ENCODE measurements at places on chromosomes 5 and 9.
A peak's percentile ranks its signal among the peaks of the same experiment; 100 is the strongest.

GRCh38 chr5:88203981-88204750 is 64.5 kb downstream of the TMEM161B start:
- peak overlapping the region; percentile 50 for H3K27ac ChIP-seq
- H3K4me1 ChIP-seq, result peaks cover 3% of the 10 kb centered on the region
- no peaks in the 10 kb centered on the region for H3K36me3 ChIP-seq
- H3K4me3 ChIP-seq, result no peak overlapping the region
- peak; percentile 47 for DNase-seq
- H3K27me3 ChIP-seq, result no peaks in the 10 kb centered on the region

DNA sequence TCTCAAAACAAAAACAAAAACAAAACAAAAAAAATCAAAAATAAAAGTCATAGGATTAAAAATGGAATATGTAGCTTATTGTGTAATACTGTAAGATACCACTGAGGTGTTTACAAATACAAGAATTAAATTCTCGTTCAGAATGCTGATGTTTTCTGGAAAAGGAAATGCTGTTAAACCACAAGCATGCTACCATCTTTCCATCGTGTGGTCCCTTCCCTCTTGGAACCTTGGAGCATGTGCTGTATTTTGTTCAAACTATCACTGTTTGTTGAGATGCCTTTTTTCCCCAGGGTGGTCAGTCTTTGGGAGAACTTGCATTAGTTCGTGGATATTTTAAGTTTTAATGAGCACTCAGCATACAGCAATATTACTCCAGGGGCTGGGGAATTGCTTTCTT is 39.7 kb downstream of the SUB1 start:
- peaks cover 4% of the 10 kb centered on the region for H3K4me1 ChIP-seq
- H3K27me3 ChIP-seq, result no peaks in the 10 kb centered on the region
- H3K27ac ChIP-seq, result no peak overlapping the region
- no peak overlapping the region for H3K4me3 ChIP-seq

- no peak overlapping the region for H3K4me3 ChIP-seq
- no peak for DNase-seq
- no peaks in the 10 kb centered on the region for H3K4me1 ChIP-seq
- no peak overlapping the region for H3K27ac ChIP-seq
- no peaks in the 10 kb centered on the region for H3K27me3 ChIP-seq
- no peaks in the 10 kb centered on the region for H3K36me3 ChIP-seq
Measured at GRCh38 chr9:73237140-73237539, 85.5 kb downstream of the ANXA1 start.

GRCh38 chr9:104361207-104361606 is 142.9 kb upstream of the OR13F1 start:
- no peak for DNase-seq
- H3K27ac ChIP-seq, result no peak overlapping the region
- H3K4me1 ChIP-seq, result no peaks in the 10 kb centered on the region
- H3K36me3 ChIP-seq, result no peaks in the 10 kb centered on the region
- no peaks in the 10 kb centered on the region for H3K27me3 ChIP-seq

GRCh38 chr5:63049935-63050334 is 471.3 kb downstream of the LRRC70 start:
- no peak overlapping the region for H3K27ac ChIP-seq
- H3K36me3 ChIP-seq, result no peaks in the 10 kb centered on the region
- H3K4me1 ChIP-seq, result no peaks in the 10 kb centered on the region
- H3K4me3 ChIP-seq, result no peak overlapping the region
- DNase-seq, result no peak

GRCh38 chr5:123294544-123294943 is 128.7 kb downstream of the CEP120 start:
- no peak overlapping the region for H3K4me3 ChIP-seq
- no peaks in the 10 kb centered on the region for H3K36me3 ChIP-seq
- no peaks in the 10 kb centered on the region for H3K27me3 ChIP-seq
- H3K27ac ChIP-seq, result no peak overlapping the region

GRCh38 chr9:110655754-110656641 is 12.6 kb upstream of the MUSK start:
- no peak overlapping the region for H3K27ac ChIP-seq
- no peaks in the 10 kb centered on the region for H3K36me3 ChIP-seq
- H3K27me3 ChIP-seq, result no peaks in the 10 kb centered on the region
- no peak overlapping the region for H3K4me3 ChIP-seq
- no peak for DNase-seq

GRCh38 chr5:17891881-17892280 is 257.6 kb downstream of the TAF11L14 start:
- H3K4me3 ChIP-seq, result no peak overlapping the region
- no peaks in the 10 kb centered on the region for H3K4me1 ChIP-seq
- H3K27me3 ChIP-seq, result no peaks in the 10 kb centered on the region

Measured in neuronal stem cell (in vitro differentiated cells).